GM06990 (cell line): ENCODE measurements at places on chromosomes 1 and 21.
A peak's percentile ranks its signal among the peaks of the same experiment; 100 is the strongest.

- no peak for DNase-seq
These were observed 28.6 kb downstream of the KMO start for GRCh38 chr1:241560849-241561187.

DNA sequence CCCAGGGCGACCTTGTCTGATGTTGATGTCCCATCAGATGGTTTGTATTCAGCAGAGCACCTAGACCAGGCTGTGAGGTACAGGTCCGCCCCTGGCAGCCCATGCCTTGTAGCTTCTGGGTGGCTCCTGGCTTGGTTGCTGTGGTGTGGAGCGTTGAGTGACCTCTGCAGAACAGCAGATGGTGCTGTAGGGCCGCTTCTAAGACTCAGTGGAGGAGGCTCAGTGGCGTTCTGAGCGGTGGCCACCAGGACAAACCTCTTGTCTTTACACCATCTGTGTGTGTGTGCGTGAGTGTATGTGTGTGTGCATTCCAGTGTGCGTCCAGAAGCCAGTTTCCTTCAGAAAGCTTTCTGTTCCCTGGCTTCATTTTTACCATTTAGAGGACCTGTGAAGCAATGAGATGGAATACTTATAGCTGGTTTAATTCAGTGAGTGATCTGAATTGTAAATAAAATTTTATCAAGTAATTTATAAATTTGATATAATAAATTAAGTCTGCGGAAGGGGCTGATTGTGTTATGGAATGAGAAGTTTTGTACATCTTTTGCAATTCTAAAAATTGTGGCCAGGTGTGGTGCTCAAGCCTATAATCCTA, 66.1 kb downstream of the ADARB1 start:
- DNase-seq = peak; percentile 52

- DNase-seq = no peak
These were observed 448.8 kb upstream of the VAMP3 start for GRCh38 chr1:7322283-7322785.

- DNase-seq = no peak
These were observed 85.4 kb downstream of the TBX15 start for GRCh38 chr1:118902711-118903191.

DNA sequence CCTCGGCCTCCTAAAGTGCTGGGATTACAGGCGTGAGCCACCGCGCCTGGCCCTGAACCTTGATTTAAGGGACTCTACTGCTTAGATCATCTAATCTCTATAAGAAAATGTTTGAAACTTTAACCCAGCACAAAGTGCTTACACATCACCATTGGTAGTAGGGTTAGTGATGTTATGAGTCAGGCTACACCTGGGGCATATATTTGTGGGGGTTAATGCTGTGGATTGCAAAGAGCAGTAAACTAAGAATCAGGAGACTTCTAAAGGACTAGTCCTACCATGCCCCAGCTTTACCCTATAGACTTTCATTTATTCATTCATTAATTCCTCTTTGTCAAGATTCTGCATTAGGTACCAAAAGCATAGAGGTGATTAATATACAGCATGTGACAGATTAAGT, 880.5 kb downstream of the TTLL7 start:
- no peak for DNase-seq
